Hepatocyte (in vitro differentiated cells): ENCODE measurements at places on chromosomes 5 and 9. TPM values are rescaled to one million over a fixed set of nuclear protein-coding genes. Genes with fewer than 3 reads are reported as not detected.

DNA sequence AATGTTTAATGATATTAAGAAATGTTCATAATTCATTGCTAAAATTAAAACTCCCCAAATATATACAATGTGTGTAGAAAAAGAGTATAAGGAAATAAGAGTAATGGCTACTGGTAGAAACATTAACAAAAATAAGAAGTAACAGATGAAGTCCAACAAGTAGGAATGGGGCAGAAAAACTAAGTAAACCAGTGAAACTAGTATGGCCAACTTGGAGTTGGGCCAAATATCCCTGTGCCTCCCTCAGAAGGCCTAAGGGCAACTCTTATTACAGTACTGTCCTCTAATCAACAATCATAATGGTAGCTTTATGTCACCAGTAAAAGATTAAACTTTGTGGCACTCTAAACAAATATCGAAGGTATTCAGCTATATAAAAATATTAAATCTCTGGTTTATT lies 93.5 kb downstream of the SSBP2 start:
- DNase-seq = peak; percentile 14
- no peaks in the 10 kb centered on the region for H3K27me3 ChIP-seq
- H3K27ac ChIP-seq = no peak overlapping the region
- no peaks in the 10 kb centered on the region for H3K4me1 ChIP-seq
- H3K4me3 ChIP-seq = no peak overlapping the region

DNA sequence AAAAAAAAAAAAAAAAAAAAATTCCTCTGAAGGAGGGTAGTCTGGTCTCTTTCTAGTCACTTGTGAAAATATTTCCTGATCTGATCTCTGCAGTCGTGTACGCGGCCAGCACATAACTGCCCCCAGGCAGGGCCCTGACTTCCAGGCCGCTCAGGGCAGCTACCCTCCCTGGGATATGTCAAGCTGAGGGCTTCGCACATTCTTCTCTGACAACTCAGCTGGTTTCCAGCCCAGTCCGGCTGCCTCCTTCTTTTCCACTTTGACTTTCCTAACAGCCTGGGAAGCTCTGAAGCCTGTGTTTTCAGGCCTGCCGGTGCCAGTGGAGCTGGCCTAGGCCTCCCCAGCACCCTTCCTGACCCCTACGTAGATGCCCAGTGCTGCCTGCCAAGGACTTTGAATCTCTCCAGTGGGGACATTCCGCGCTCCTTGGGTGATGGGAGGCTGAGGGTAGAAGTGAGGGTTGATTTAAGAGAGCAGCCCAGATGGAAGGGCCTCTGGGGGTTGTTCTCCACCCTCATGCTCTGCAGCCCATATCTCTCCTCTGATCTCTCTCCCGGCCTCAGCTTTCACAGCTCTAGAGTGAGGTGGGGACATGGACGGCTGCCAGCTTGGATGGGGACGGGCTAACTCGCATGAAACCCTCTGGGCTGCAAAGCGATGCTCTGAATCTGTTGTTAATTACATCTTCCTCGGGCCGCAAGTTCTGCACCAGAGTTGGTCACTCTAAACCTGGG lies 20.7 kb downstream of the COL5A1 start:
- H3K4me3 ChIP-seq = no peak overlapping the region
- H3K27me3 ChIP-seq = no peaks in the 10 kb centered on the region
- DNase-seq = peak; percentile 80
- H3K36me3 ChIP-seq = no peaks in the 10 kb centered on the region
- peaks cover 58% of the 10 kb centered on the region for H3K4me1 ChIP-seq
- peak overlapping the region; percentile 90 for H3K27ac ChIP-seq

- H3K36me3 ChIP-seq = no peaks in the 10 kb centered on the region
- no peaks in the 10 kb centered on the region for H3K4me1 ChIP-seq
- no peaks in the 10 kb centered on the region for H3K27me3 ChIP-seq
Measured at GRCh38 chr5:170135796-170136490, 30.2 kb downstream of the FOXI1 start.

GRCh38 chr5:67997892-67998457 lies 217.6 kb upstream of the PIK3R1 start:
- no peak overlapping the region for H3K27ac ChIP-seq
- no peak for DNase-seq
- H3K27me3 ChIP-seq = no peaks in the 10 kb centered on the region
- H3K4me3 ChIP-seq = no peak overlapping the region

DNA sequence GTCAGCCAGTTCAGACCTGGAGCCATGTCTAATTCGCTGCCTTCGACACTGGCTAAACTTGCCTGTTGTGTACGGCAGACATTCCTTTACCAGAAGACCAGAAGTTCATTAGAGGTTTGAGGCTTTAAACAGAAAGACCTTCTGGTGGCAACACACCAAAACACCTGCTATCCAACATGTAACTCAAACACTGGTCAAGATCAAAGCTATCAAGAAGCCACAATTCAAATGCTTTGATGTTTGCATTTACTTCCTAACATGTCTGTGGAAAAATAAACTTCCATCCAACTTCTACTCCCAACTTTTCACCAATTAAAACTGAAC lies 91.0 kb upstream of the RETREG1 start:
- no peak overlapping the region for H3K4me3 ChIP-seq
- peaks cover 8% of the 10 kb centered on the region for H3K36me3 ChIP-seq
- H3K4me1 ChIP-seq = peaks cover 4% of the 10 kb centered on the region
- no peak overlapping the region for H3K27ac ChIP-seq
- no peak for DNase-seq

- H3K36me3 ChIP-seq = no peaks in the 10 kb centered on the region
- H3K27ac ChIP-seq = no peak overlapping the region
- no peaks in the 10 kb centered on the region for H3K27me3 ChIP-seq
- H3K4me3 ChIP-seq = no peak overlapping the region
Measured at GRCh38 chr5:6787941-6788340, 74.7 kb downstream of the TENT4A start.

Gene SMIM32
- 2.7 and 3.9 TPM in 2 replicates for polyA plus RNA-seq

Gene CARTPT
- polyA plus RNA-seq = 0.57 TPM in 1 of 2 replicates, not detected in the other

Gene KCNV2
- polyA plus RNA-seq = 0.13 TPM in 1 of 2 replicates, not detected in the other
